ENCODE measurements at places on chromosomes 13 and 19.

DNA sequence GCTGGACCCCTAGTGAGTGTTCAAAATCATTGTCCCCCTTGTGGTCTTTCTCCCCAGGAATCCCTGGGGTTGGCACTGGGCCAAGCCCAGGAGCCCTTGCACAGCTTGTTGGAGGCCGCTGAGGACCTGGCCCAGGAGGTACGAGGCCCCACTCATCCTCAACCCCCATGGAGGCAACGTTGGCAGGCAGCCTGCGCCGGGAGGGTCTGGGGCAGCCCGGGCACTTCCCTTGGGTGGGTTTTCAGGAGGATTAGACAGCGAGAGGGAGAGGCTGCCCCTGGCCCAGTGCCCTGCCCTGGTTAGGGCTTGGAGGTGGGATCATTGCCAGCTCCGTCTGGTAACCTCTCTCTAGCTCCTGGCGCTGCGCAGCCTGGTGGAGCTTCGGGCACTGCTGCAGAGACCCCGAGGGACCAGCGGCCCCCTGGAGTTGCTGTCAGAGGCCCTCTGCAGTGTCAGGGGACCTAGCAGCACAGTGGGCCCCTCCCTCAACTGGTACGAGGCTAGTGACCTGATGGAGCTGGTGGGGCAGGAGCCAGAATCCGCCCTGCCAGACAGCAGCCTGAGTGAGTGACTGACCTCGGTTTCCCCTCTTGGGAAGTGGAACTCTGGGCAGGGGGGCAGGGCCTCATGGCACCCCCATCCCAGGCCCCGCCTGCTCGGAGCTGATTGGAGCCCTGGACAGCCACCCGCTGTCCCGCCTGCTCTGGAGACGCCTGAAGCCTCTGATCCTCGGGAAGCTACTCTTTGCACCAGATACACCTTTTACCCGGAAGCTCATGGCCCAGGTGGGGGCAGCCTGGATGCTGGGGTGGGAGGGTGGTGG, 3.0 kb downstream of the ABCA7 start:
- DNase-seq, result no peak

DNA sequence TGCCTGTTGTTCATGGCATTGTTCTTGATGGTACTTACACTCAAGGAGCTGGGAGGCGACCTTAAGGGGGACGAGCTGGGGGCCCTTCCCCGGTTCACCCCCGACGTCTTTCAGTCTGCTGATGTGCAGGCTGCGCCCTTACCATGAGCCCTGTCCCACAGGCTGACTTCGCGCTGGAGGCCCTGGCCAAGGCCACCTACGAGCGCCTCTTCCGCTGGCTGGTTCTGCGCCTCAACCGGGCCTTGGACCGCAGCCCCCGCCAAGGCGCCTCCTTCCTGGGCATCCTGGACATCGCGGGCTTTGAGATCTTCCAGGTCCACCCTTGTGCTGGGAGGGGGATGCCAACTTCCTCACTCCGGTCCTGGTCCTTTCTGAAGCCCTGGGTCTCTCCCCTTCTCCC, 45.4 kb downstream of the MYH14 start:
- no peak for DNase-seq

DNA sequence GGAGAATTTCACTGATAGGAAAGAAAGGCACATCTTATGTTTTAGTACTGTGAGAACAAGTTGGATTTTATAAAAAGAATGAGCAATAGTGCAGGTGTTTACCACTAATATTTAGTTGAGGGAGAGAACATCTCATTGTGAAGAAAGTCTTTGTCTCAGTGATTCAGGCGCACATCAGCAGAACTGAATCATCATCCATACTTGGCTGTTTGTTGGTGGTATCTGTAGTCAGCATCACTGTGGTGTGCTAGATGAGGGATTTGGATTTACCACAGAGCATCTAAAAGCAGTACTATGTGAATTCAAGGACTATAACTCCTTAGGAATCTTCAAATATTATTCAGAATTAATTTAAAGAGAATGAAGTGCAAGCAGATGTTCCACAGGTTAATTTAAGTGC, 1380.5 kb upstream of the ATXN8OS start:
- no peak for DNase-seq

GRCh38 chr19:52936954-52937325, 13.7 kb upstream of the ZNF888 start:
- DNase-seq, result no peak

DNA sequence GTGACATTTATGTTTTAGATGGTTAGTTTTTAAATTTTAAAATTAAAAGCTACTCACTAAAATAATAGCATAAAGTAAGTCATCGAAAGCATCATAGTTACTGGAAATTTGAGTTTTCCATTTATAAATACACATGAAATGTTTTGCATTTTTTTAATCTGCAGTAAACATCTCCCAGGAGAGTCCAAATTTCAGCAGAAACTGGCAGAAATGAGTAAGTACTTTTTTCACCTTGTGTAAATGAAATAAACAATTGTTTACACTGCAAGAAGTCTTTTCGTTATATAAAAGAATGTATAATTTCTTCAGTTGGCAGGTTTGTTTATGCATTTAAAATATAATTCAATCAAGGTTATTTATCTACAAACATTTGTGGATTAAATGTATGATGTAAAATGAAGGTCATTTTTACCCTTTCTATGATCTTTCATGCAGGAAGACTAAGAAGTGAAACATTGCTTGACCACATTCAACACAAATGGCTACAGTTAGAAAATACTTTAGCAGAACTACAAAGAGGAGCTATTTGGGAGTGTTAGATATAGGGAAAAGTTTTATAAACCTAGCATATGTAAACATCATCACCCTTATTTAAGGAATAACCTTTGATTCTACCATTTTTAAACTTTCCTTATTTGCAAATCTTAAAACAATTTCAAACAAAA, 55.6 kb downstream of the RCBTB2 start:
- DNase-seq, result no peak

DNA sequence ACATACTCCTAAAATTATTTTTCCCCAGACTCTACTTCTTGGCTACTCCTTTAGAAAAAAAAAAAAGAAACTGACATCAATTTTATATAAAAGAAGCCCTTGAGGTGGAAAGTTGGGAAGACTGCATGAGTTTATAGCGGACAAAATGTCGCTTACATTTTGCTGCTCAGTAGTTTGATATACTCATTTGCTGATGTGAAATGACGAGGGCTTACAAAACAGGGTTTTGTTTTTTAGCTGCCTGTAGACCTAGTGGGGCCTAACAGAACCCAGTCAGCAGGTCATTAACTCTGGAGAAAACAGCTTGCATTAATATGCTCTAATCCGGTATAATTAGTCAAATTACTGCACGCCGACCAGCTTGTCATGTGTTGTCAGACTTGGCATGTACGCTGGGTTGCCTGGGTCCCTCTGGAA, 37.6 kb upstream of the MAB21L1 start:
- DNase-seq, result no peak

GRCh38 chr19:33365691-33366090, 7.8 kb upstream of the CEBPG start:
- DNase-seq, result no peak

GRCh38 chr19:41305927-41306793, 3.8 kb upstream of the CCDC97 start:
- no peak for DNase-seq

GRCh38 chr13:47858042-47859025, 142.7 kb downstream of the SUCLA2 start:
- DNase-seq, result no peak

DNA sequence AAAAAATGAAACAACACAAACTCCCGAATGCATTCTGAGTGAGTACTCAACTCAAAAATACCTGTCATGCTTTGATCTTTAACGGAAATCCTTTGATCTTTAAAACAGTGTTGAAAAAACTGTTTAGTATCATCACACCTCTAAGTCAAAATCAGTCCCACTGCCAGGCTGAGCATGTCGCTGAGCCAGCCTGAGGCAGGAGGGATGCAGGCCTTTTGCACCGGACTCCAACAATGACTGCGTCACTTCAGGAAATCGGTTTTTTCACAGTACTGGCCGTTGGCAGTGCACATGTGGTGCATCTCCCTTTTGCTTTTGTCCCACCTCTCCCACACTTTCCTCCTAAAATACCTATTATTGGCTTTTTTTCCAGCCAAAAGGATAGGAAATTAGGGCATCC, 78.2 kb downstream of the SHISA2 start:
- DNase-seq, result no peak

GRCh38 chr13:80363890-80364503, 23.1 kb upstream of the SPRY2 start:
- peak; percentile 43 for DNase-seq

DNA sequence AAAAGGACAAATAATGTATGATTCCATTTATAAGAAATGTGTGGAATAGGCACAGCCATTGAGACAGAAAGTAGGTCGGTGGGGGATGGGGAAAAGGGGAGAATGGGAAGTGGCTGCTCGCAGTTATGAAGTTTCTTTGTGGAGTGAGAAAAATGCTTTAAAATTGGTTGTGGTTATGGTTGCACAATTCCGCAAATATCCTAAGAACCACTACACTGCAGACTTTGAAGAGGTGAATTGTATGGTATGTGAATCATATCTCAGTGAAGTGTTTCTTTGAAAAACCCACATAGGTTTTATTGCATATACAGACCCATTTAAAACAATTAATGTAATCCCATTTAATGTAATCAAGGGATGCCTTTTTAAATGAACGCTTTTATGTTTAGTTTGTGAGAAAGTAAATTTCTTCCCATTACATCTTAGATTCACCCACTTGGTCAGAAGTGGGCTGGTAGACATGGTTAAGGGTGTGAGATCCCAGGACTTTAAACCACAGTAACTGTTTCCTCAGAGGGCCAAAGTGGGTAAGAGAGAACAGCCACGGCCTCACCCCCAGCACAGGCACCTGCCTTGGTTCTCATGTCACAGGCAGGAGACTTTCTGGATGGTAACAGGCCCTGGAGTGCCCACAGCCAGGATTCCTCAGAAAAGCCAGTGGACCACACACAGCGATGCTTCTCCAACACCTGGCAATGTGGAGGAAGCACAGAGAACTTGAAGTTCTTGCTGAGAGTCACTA, 119.3 kb upstream of the GJB6 start:
- DNase-seq, result peak; percentile 55

DNA sequence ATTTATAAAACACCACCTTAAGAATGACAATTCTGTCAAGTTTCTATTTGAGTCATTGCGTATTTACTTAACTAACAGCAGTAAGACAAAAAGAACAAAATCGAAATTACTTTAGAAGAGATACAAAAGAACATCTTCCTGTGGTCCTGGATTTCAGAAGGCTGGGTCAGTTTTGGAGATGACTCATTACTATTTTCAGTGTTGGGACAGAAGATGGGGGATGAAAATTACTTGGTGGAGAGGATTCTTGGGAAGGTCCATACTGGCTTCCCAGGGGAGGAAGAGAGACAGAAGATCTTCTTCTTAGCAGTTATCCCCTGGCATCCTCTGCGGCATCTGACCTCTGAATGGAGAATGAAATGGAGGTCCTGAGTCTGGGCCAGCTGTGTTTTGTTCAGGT, 33.5 kb upstream of the CSNK1A1L start:
- no peak for DNase-seq

- no peak for DNase-seq
These were observed 186.9 kb downstream of the PCCA start for GRCh38 chr13:100275746-100276145.

GRCh38 chr13:38657191-38657590, 29.7 kb upstream of the FREM2 start:
- no peak for DNase-seq

DNA sequence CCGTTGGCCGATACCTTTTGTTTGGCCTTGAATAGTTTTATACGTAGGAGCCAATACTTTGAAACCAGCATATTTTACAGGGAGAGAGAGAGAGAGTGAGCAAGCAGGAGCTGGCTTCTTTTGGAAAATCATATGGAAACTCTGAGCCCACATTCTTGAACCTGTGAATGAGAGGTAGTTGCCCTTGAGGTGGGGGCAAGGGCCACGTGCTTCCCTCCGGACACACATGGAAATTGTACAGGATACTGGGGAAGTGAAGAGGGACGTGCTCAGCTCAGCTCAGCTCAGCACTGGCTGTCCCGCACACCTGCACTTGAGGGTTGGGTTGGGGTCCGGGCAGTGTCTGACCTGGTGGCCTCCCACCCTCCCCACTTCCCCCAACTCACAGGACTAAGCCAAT, 68.3 kb downstream of the SPRYD7 start:
- DNase-seq, result no peak

DNA sequence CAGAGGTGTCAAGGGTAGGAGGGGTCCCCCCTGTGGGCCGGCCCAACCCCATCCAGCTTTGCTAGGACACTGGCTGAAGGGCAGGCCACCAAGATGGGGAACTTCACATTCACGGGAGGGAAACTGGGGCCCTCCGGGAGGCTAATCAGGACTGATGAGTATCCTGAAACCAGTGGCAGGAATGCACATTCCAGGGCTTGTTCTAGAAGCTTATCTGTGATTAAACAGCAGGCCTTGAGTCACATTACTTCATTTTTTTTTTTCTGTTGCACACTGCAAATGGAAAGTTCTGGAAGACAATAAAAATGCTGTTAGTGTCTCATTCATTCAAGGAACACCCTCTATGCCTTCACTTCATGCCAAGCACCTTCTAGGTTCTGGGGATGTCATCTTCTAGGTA, 15.5 kb upstream of the SIGLEC11 start:
- no peak for DNase-seq

DNA sequence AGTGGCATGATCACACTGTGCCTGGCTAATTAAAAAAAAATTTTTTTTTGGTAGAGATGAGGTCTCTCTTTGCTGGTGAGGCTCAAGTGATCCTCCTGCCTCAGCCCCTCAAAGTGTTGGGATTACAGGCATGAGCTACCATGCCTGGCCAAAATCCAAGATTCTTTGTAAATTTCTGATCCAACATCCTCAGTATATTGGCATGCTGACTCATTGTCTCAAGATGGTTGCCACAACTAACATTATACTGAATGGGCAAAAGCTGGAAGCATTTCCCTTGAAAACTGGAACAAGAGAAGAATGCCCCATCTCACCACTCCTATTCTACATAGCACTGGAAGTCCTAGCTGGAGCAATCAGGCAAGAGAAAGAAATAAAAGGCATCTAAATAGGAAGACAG, 100.0 kb downstream of the KLF5 start:
- DNase-seq, result no peak

- peak; percentile 72 for DNase-seq
These were observed 561 bp upstream of the GJA3 start for GRCh38 chr13:20161275-20161950.

- DNase-seq, result no peak
These were observed 10.1 kb upstream of the CD22 start for GRCh38 chr19:35318679-35319448.

- DNase-seq, result no peak
These were observed 66.1 kb upstream of the DIAPH3 start for GRCh38 chr13:60229708-60230272.

- DNase-seq, result peak; percentile 56
These were observed 39.9 kb upstream of the CEACAM8 start for GRCh38 chr19:42634409-42635232.

Data from KBM-7 (cell line).